ENCODE measurements at places on chromosomes 4 and X.

DNA sequence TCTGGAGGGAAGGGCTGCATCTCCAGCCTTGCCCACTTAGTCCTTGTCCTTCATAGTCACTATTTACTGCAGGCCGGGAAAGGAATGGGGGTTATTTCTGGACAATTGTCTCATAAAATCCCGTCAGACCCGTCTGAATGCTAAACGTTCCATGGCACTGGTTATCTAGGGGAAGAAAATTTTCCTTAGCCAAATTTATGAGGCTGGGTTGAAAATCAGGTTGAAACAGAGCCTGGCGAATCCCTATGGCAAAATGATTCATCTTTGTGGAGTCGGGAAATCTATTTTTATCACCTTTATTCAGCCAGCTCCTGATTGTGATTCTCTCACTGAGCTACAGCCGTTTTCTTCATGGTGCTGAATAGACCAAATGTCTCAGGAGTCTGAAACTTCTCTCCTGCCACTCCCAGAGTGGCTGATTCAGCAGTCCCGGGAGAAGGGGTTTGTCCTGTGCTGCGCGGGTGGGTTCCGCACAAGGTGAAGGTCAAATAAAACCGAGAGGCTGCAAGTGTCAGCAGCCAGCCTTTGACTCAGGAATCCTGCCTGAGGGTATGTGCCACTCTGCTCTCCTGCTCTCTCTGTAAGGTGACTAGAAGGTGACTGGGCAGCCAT is 1.0 kb downstream of the LIMCH1 start:
- no peak for DNase-seq

- DNase-seq, result no peak
These were observed 958 bp downstream of the CUL4B start for GRCh38 chrX:120559804-120560203.

DNA sequence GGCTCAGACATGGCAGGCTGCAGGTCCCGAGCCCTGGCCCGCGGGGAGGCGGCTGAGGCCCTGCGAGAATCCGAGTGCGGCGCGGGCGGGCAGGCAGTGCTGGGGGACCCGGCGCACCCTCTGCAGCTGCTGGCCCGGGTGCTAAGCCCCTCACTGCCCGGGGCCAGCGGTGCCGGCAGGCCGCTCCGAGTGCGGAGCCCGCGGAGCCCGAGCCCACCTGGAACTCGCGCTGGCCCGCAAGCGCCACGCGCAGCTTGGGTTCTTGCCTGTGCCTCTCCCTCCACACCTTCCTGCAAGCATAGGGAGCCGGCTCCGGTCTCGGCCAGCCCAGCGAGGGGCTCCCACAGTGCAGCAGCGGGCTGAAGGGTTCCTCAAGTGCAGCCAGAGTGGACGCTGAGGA is 97.5 kb downstream of the QDPR start:
- DNase-seq, result no peak

- no peak for DNase-seq
These were observed 138.3 kb upstream of the TEX13D start for GRCh38 chrX:124194199-124194598.

All from iPS-NIHi11 (cell line).